ENCODE measurements at places on chromosomes 4 and X. TPM values are rescaled to one million over a fixed set of nuclear protein-coding genes. Genes with fewer than 3 reads are reported as not detected.

DNA sequence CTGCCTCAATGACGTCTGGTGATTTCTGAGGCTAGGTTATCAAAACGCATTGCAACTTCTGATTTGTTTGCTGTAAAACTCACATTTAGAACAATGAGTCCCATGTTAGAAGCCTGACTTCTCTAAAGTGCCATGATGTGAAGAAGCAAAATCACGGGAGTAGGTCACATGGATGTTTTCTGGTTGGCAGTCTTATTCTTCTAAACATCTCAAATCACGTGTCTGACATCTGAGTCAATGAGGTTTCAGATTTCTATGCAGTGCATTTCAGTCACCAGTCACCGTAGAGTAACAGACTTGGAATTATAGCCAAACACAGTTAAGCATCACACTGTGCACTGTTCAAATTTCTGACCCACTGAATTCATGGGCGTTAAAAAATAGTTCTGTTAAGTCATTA is 482.1 kb downstream of the TMA16 start:
- DNase-seq: no peak

- DNase-seq: no peak
These were observed 179.8 kb downstream of the SLIT2 start for GRCh38 chr4:20431543-20431951.

DNA sequence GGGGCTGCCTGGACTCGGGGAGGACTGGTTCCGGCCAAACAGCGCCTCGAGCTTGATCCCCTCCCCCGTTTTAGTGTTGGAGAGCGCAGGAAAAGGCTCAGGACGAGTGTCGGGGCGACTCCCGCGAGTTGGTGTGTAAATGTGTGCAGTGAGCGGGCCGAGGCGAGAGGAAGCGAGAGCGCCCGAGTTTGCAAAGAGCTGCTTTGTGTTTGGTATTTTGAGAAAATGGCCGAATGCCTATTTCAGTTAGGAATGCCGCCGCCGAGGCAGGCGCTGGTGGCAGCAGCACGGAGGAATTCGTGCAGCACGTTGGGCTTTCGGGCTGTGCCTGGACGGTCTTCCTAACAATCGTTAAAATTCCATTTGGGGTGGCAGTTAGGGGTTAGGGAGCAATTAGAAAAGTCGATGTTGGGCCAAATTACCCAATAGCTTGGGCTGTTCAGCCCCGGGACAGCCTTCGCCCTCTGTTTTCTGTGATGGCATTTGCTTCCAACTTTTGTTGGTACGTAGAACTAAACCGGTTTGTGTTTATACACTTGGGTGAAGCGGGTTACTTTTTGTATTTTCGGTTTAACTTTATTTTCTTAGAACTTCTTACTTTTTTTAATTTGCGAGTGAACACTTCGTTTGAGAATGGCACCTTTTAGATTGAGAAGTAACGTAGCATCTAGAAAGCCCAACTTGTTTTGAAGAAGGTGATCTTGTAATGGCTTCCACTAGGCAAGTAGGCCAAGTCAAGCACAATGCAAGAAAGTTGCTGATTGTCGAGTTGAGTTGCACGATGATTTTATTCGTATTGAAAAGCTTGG is 1.6 kb downstream of the REST start:
- peak; percentile 77 for DNase-seq

GRCh38 chrX:70022616-70023015 is 27.1 kb downstream of the AWAT2 start:
- no peak for DNase-seq

DNA sequence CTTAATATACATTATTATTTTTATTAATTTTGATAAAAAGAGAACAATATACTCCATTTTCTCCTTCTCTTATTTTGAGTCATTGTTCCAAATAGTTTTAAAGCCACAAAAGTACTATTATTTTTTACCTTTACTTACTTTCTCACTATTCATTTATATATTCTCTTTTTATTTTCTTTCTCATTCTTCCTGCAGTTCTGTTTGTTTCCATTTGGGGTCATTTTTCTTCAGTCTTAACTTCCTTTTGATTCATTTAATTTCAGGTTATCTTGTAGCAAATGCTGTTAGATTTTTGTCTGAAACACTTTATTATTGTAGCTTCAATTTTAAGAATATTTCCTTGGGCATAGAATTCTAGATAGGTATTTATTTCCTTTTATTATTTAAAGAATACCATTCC is 438.6 kb upstream of the EPHA5 start:
- DNase-seq: no peak

- DNase-seq: no peak
These were observed 135.7 kb downstream of the ZNF330 start for GRCh38 chr4:141356321-141356962.

- DNase-seq: no peak
These were observed 3.6 kb downstream of the MECP2 start for GRCh38 chrX:154093965-154094364.

DNA sequence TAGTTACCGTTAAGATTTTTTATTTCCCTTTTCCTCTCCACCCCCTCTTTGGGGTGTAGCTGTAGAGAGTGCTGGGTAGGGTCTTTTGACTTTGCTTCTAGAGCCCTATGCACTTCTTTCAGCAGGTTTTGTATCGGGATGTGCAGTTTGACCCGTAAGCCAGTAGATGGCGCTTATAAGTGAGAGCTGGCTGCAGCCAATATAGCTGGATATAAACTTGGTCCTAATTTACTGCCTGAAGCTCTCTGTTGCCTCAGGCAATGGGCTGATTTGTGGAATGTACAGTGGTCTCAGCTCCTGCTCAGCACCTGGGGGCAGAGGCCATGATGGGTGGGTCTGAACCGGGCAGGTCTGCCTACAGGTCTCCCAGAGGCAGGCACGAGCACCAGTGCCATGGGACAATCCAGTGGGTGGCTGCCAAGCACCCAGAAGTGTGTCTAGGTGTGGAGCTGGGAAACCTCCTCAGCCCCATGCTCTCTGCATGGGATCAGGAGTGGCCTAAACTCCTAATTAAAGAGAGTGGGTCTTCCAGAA is 146.5 kb downstream of the SPANXN1 start:
- DNase-seq: no peak

GRCh38 chr4:118964891-118965411 is 76.3 kb downstream of the SYNPO2 start:
- no peak for DNase-seq

DNA sequence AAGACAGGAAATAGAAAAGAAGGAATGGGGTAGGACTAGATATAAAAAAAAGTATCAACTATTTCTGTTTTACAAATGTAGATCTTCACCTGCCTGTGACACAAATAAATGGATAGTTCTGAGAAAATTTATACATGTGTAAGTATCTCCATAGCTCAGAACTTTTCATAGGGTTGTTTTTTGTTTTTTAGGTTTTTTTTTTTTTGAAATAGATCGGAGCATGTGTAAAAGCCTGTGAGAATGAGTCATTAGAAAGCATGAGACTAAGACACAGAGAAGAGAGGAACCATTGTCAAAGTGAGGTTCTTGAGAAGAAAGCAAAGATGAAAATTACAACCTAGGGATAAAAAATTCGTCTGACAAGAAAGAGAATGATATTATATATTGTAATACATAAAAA is 481.6 kb downstream of the PABPC4L start:
- DNase-seq: no peak

- peak; percentile 55 for DNase-seq
These were observed 10.0 kb downstream of the CLCN4 start for GRCh38 chrX:10166731-10167151.

DNA sequence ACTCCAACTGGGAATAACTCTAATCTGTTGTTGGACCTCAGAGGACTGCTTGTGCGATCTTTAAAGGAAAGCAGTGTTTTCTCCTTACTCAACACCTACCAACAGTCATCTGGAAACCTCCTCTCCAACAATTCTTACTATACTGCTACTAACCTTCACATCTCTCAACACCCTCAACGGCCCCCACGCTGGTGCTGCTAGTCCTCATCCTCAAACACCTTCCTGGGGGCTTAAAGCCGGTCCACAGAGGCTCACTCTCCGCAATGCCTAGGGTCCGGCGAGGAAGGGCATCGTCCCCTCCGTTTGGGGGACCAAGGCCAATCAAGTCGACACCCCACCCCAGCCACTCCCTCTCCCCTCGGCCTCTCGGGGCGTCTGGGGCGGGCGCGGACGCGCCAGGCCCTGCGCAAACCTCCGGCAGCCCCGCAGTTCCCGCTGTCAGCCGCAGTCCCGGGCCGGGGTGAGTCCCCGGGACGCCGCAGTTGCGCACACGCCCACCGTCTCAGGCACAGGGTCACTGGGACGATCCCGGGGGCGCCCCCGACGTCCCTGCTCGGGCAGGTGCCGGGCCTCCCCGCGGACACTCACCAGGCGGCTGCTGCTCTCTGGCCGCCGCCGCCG is 418 bp downstream of the TAB3 start:
- peak; percentile 53 for DNase-seq

DNA sequence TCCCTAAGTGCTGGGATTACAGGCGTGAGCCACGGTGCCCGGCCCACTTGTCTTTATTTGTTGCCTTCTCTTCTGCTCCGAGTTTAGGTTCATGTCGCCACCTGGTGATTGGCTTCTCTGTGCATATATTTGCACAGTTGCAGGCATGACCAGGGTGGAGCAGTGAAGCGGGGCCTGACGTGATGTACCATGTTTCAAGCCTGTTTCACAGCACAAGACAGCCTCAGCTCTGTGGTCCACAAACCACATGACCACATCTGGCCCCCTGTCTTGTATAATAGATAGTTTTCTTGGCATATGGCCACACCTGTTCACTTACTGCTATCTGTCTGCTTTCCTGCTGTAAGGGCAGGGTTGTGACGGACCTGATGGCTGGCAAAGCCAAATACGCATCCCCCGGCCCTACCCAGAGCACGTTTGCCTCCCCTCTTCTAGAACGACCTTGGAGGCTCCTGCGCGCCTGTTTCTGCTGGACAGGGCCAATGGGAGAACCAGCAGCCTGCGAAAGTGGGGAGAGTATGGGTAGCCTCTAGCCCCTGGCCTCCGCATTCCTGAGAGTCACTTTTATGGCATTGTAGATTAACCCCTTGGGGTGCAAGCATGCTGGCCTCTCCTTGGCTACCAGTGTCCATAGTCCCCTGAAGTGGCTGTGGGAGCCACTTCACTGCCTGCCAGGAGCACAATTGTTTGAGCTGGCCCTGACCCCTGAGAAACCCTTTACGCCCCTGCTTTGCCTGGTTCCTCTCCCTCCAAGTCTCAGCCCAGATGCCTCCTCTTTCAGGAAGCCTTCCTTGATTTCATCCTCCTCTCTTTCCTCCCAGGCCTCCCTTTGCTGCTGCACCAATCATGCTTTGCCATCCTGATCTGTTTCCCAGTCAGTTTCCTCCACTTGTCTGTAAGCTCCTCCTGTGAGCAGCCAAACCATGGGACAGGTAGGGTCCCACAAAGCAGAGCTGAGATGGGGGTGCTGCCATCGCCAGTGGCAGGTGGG is 6.0 kb upstream of the SH3TC1 start:
- DNase-seq: peak; percentile 58

AWAT1 gene
- total RNA-seq: not detected

MOB1B gene
- total RNA-seq: 14.8 TPM

TMEM144 gene
- total RNA-seq: not detected

NDP gene
- not detected for total RNA-seq
